ENCODE measurements at places on chromosomes 2 and 18. TPM values are rescaled to one million over a fixed set of nuclear protein-coding genes. Genes with fewer than 3 reads are reported as not detected.

Gene IL36G
- not detected for total RNA-seq

Gene RPRD1A
- 56.8 TPM for total RNA-seq

Gene IL1A
- total RNA-seq, result not detected

Gene ALPP
- 6.2 TPM for total RNA-seq

Gene UGT1A5
- total RNA-seq, result not detected

Gene SPP2
- not detected for total RNA-seq

Gene CGREF1
- 11.3 TPM for total RNA-seq

DNA sequence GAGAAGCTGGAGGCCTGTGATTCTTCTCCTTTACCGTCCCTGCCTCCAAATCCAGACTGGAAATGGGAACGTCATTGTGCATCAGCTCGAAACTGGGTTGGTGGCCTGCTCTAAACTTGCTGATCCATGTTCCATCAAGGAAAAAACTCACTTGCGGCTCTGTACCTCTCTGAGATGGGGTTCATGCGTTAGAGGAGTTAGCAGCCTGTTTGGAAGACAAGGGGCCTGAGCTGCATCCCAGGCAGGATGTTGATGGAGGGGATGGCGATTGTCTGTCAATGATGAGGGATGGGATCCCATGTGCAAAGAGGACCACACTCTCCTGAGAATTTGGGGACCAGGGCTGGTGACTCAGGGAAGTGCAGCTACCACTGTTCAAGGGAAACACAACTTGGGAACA is 26.0 kb downstream of the TWIST2 start:
- no peak for DNase-seq

GRCh38 chr2:14292964-14293363 is 339.6 kb upstream of the LRATD1 start:
- DNase-seq, result no peak

DNA sequence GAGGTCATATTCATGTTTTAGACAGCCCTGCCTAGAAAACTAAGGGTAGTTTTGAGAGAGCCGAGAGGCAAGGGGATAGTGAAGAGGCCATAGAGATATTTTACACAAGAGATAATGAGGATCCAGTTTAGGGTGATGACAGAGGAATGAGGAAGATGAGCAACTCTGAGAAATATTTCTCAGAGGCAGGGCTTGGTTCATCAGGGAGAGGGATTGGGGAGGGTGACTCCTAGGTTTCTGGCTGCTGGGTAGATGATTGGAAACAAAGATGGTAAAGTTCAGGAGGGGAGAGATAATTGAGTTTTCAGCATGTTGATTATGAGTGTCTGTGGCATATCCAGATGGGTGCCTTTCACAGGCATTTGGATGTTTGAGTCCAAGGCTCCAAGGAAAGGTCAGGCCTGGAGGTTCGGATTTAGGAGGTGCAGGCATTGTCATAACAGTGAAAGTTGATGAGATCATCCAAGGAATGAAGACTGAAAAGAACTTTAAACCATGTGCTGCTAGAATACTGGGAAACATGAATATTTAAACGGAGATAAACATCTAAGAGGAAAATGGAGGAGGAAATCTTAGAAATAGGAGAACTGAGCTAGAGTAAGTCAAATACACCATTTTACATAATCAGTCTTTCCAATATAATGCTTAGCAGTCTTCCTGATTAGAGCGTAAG is 7.4 kb downstream of the MYL12B start:
- no peak for DNase-seq

- DNase-seq, result no peak
These were observed 98.6 kb downstream of the NOL10 start for GRCh38 chr2:10591207-10591606.

GRCh38 chr2:167843217-167843616 is 404.2 kb downstream of the STK39 start:
- no peak for DNase-seq

- DNase-seq, result no peak
These were observed 29.1 kb upstream of the ZC3H15 start for GRCh38 chr2:186456941-186457340.

- no peak for DNase-seq
These were observed 221.1 kb downstream of the INSIG2 start for GRCh38 chr2:118309257-118309945.

DNA sequence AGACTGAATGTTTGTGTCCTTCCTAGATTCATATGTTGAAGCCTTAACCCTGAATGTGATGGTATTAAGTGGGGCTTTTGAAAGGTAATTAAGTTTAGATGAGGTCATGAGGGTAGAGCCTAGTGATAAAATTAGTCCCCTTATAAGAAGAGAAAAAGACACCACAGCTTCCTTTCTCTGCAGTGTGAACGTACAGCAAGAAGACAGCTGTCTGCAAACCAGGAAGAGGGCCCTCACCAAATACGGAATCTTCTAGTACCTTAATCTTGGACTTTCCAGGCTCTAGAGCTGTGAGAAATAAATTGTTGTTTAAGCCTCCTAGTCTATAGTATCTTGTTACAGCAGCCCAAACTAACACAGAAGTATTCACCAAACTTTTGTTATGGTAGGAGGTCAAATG is 57.1 kb upstream of the CYTIP start:
- no peak for DNase-seq

DNA sequence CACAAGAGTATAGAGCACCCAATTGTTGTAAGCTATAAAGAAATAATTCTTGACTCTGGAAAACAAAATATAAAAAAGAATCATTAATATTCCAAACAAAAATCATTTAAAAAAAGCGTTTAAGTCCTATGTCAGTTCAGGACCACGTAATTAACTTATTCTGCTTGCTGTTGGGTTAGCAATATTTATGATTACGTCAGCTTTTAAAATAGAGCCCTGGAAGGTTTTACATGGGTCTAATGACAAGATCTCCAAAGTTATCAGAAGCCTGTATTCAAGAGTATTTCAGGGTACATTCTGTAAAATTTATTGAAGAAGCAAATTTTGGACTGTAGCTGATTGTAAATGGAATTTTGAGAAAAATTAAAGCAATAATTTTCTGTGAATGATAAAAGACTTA is 521.6 kb downstream of the DCC start:
- DNase-seq, result no peak

- DNase-seq, result no peak
These were observed 21.6 kb downstream of the TSN start for GRCh38 chr2:121776885-121777698.

GRCh38 chr18:61993831-61994230 is 101.0 kb upstream of the RNF152 start:
- peak; percentile 18 for DNase-seq

GRCh38 chr2:112273349-112273748 is 2.0 kb upstream of the ZC3H6 start:
- DNase-seq, result no peak

DNA sequence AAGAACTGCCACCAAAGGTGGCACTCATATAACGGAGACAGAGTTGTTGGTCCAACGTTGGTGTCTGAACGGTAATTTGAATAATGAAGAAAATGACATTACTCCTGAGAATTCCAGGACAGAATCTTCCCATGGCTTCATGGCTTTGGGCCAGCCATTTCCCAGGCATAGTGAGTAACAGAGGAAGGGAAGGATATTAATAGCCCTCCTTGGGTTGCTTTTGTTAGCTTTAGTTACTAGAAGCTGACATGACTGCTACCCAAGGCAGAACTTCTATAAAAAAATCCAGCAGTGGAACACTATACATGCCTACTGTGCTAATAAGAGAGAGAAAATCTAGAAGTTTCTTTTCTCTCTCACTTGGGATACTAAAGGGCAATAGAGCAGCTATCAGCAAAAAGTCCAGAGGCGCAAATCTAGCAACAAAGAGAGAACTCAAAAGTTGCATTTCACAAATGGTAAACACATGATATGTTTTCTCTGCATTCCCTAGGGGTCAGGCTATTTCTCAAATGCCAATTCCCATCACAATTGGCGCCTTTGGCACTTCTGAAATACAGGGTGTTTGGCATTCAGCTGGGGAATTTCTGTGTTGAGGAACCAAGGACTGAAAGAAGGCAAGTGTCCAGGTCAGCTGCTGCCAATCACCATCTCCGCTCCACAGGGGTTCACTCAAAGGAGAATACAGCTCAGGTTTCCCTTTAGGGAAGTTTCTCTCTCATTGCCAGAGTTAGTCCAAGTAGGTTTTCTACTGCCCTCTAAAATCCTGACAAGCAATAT is 160.8 kb upstream of the KYNU start:
- no peak for DNase-seq

DNA sequence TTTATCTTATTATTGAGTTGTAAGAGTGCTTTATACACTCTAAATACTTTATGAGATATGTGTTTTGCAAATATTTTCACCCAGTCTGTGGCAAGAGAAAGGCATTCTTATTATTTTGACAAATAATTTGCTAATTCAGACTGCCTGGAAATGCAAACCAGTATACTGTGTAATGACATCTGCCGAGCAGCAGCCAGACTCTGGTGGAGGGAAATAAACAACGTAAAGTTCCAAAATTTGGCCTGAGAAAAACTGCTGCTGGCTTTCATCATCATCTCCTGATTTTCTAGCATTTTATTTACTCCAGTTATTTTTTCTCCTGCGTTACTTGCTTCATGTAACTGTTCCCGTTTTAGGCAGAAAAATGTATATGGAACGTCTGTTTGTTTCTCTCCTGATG is 161.6 kb downstream of the RNF152 start:
- DNase-seq, result no peak

Measured in G401 (cell line).